ENCODE measurements at places on chromosomes 16 and 17.
A peak's percentile ranks its signal among the peaks of the same experiment; 100 is the strongest.

DNA sequence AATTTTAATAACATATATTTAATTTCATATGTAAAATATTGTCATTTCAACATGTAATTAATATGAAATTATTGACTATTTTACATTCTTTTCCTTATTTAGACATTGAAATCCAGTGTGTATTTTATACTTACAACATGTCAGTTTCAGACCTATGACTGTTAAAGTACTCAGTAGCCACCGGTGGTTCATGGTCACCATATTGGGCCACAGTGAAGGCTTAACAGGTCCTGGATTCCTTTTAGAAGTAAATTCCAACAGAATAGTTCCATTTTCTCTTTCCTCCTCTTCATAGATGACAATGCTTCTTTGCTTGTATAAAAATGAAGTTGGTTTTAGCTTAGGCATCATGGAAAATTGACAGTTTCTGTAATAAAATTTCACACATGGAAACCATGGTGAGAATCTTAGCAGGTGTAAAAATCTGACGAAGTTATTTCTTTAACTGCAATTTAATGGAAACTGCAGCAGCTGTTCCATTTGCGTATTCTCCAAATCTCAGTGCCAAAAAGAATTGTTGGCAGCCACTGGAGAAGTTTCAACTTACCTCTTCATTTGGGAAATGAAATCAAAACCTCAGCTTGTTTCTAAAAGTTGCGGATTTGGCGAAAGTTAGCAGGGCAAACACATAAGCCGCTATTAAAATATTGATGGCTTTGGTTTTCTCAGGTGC is 231.1 kb downstream of the CDH13 start:
- DNase-seq: no peak

GRCh38 chr16:11610580-11610979 is 23.9 kb upstream of the LITAF start:
- no peak for DNase-seq

- peak; percentile 14 for DNase-seq
These were observed 46.6 kb downstream of the PECAM1 start for GRCh38 chr17:64343833-64344637.

- no peak for DNase-seq
These were observed 684 bp downstream of the SLX4 start for GRCh38 chr16:3610698-3611145.

All from effector CD4-positive, alpha-beta T cell (primary cell).